Erythroblast (primary cell): ENCODE measurements at places on chromosomes 2 and 18.

GRCh38 chr2:200305797-200306195 is 697 bp upstream of the SPATS2L start:
- peak; percentile 20 for DNase-seq

DNA sequence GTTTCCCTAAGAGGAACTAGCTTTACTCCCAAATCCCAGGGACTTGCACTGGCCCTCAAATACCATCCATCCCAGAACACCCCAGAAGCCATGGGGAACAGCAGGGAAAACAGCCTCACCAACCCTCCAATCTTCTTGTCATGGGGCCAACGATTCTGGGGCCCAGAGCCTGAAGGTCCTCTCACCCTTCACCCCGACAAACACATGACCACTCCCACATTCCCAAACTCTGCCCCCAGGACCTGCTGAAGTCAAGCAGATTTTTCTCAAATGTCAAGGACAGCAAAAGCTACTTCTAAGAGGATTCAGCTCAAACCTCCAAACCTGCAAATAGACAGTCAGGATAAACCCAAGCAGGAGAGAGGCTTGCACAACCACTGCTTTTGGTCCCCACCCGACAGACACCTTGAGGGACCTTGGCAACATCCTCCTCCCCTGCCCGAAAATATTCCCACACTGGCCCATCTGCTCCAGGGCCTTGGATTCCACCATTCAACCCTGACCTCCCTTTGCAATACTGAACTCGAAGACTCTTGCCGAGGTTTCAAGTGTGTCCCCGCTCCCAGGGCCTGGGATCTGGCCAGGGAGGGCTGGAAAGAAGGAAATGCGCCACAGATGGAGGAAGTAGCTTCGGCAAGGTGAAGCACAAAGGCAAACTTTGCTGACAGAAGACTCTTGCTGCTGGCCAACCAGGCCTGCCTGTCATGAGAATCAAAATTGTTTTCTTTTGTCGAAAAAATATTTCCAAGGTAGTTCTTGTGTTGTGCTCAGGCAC is 143.3 kb downstream of the ZFP36L2 start:
- DNase-seq: no peak

DNA sequence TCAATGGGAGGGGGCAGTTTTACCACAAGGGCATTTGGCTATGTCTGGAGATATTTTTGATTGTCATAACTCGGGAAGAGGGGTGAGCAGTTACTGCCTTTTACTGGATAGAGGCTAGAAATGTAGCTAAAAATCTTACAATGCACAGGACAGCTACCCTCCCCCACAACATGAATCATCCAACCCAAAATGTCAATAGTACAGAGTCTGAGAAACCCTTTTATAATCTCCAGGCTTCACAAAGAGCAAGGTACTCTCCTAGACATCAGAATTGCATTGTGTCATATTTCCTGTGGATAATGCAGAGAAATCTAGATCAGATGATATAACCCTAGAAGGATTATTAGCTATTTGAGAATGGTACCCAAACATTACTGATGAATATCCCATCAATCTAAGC is 277.1 kb upstream of the NRP2 start:
- no peak for DNase-seq

GRCh38 chr2:120587279-120587996 is 148.2 kb upstream of the GLI2 start:
- no peak for DNase-seq

DNA sequence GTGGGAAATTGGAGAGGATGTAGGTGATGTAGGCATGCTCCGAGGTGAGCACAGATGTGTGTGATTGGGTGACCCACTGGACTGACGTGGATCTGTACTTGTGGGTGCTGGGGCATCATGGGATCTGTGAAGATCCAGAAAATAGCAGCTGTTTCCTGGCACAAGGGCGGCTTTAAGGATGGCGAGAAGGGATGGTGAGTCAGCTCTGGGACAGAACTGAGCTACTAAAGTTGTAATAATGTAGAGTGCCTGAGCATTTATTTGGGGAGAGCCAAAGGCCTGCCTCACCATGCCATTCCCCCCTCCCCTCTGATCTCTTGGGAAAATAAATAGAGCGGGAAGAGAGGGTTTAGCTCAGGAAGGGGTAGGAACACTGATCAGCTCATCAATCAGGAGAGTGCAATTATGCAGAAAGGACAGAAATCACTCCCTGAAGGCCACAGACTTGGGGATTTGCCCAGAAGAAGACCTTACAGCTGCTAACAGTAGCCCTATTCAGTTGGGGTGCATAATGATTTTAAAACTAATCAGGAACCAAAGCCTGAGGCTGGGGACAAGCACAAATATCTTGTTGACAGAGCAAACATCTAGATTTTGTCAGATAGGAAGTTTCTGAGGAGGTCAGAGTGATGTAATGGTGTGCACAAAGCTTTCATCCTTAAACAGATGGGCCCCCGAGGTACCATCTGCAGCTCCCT is 30.3 kb downstream of the TANC1 start:
- no peak for DNase-seq

- no peak for DNase-seq
Observed at GRCh38 chr2:195168369-195168768, 488.7 kb upstream of the SLC39A10 start.

GRCh38 chr2:132977812-132978529 is 308.0 kb upstream of the LYPD1 start:
- no peak for DNase-seq

- no peak for DNase-seq
Observed at GRCh38 chr18:48672671-48673340, 134.0 kb downstream of the CTIF start.

- DNase-seq: no peak
Observed at GRCh38 chr2:134745023-134745422, 26.2 kb upstream of the TMEM163 start.
